ENCODE measurements at places on chromosomes 7 and 10.

GRCh38 chr10:78595269-78595619, 473.5 kb upstream of the ZMIZ1 start:
- DNase-seq: no peak

GRCh38 chr7:14292737-14293136, 303.3 kb upstream of the ETV1 start:
- DNase-seq: no peak

DNA sequence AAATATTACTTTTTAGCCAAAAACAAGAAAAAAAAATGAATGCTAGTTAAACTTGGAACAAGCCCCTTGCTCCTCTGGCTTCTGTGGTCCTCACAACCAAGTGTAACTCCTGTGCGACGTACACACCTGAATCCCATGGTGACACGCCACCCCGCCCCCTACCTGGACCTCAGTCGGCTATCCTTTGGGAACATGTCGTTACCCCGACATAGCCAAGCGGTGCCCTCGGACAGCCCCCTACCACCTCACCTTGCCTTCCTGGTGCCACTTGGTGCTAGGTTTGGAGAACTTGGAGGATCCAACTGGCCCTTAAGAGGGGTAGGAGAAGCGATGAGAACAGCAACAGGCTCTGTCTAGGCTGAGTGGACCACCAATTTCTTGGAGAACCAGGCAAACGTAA, 12.0 kb upstream of the SMARCD3 start:
- no peak for DNase-seq

DNA sequence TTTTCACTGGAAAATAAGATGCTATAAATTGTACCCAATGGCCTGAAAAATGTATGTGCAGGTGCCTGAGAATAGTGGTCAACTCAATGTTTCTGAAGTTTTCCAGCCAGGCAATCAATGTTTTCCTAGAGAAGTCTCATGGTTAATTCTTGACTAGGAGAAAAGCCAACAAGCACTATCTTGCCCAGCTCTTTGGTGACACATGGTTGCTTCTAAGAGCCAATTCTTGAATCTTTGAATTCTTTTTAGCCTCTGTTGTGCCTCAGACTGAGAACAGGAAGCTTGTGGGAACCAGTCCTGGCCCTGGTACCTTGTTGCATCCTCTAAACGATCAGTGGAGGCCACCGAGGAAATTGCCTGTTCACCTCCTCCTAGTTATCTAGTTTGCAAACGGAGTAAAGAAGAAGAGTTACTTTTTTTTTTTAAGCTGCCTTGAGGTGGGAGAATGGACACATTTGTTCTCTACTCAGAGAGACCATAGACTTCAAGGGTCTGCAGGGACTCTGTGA, 144.0 kb upstream of the MKLN1 start:
- no peak for DNase-seq

DNA sequence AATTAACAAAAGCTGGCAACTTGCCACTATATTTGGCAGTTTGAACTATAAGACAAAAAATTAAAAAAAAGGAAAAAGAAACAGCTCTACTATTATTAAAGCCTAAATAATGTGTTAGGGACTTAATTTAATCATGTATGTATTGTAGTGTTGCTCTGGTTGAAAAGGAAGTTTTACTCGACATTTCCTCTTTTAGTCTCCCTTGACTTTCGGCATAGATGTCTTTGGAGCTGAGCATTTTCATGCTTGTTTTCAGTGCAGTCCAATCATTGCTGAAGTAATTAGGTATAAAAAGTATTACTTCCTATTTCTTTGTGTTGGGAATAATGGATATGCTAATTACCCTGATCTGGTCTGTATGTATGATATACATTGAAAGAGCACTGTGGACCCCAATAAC, 216.8 kb upstream of the KLF6 start:
- DNase-seq: no peak
